ENCODE measurements at places on chromosomes 12 and 14.

DNA sequence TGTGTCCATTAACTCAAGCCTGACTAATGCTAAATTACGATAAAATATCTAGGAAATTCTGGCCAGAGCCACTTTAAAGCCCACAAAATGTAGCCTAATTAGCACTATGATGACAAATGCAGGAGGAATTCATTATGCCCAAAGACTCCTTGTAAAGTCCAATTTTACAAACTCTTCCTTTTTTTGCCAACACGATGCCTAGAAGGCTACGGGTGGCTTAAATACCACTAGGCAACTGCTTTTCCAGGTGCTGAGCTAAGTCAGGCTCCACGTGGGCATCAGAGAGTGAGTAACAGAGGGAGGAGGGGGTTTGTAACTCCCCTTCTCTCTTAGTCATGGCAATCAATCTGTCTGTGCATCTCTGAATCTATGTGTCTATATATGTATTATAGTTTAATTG is 172.4 kb upstream of the NTF3 start:
- no peak for DNase-seq

DNA sequence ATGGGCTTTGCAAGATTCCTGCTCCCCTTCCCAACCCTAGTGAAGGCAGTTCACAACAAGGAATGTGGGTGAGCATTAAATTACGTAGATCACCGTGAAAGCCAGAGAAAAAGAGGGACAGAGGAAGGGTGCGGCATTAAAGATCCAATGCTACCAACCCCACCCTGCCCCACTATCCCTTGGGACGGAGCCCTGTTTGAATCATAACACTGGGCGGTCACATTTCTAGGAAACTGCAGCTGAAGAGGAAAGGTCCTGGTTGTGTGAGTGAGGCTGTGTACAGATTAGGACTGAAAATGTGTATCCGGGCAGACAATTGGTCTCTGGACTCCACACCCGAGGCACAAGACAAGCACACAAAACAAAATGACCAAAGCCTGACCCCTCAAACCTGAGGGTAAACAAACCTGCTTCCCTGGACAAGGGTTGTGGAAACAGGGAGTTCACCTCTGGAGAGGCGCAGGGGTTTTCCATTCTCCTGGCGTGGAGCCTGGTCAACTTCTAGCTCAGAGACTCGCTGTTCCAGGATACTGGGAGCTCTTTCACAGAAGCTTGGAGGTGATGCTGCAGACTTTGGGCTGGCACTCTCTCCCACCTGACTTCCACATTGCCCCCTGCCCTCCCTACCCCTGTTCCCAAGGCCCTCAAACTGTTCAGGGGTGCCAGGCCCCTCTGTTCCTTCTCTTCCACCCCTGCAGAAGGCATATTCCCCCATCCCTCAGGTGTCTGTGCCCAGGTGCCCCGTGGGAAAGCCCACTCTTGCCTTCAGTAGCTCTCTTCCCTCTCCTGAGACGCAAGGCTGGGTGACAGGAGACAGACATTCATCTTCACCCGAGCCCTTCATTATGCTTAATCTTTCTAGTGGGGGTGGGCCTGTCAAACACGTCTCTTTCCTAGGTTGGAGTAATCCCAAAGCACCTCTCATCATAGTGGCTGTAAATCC is 16.5 kb downstream of the NINJ2 start:
- no peak for DNase-seq

DNA sequence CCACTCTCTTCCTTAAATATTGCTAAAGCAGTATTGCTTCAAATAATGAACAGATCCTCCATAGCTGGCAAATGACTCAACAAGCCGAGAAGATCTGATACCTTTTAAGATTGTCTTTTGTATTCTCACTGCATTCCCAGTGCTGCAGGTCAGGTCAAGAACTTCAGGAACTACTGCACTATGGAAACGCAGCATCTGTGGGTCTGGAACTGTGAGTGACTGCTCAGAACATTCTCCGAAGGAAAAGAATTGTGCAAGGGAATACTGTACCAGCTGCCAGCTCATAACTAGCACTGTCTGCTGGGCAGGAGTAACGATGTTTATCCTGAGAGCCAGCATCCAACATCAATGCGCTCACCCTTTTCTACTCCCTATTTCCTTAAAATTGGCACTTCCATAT is 348.0 kb upstream of the SOX5 start:
- no peak for DNase-seq

DNA sequence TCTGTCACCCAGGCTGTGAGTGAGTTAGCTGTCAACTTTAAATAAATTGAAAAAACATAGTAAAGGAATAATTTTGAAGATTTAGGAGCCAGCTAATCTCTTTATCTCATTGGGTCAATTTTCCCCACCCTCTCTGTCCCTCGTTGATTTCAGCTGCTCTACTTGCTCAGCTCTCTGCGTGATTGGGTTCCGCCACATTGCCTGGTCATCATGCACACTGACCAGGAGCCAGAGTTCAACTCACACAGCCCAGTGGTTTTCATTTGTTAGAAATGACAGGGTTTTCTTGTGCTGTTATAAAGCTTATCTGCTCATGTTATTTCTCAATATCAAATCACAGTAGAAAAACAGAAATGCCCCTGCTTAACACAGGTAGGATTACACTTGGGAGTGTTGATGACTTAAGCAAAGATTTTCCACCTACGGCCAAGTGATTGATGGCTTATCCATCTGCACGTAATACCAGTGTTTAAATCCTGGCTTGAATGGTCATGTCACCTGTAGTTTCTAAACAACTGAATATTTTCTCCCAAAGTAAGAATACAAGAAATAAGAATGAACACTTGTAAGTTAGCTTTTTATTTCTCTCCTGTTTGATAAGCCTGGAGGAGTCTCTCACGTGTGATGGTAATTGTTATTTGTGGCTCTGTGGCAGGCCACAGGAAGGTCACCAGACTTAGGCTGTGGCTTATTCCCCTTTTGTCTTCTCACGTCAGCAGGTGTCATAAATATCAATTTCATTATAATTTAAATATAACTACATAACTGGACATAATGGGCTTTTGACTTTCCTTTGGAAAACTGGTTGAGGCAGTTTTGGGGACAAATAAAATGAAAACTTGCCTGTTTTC is 367.2 kb upstream of the DDHD1 start:
- no peak for DNase-seq

DNA sequence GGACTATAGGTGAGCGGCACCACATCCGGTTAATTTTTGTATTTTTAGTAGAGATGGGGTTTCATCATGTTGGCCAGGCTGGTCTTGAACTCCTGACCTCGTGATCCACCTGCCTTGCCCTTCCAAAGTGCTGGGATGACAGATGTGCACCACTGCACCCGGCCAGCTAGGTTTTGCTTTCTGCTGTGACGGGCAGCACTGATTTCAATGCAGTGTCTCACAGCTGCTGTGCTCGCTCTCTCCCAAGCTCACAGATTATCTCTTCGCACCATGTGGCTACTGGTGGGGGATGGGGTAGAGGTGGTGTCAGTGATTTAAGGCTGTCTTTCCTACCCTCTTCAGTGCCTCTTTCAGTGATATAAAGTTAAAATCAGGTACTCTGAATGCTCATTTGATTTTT is 909.1 kb downstream of the TRHDE start:
- DNase-seq: no peak

DNA sequence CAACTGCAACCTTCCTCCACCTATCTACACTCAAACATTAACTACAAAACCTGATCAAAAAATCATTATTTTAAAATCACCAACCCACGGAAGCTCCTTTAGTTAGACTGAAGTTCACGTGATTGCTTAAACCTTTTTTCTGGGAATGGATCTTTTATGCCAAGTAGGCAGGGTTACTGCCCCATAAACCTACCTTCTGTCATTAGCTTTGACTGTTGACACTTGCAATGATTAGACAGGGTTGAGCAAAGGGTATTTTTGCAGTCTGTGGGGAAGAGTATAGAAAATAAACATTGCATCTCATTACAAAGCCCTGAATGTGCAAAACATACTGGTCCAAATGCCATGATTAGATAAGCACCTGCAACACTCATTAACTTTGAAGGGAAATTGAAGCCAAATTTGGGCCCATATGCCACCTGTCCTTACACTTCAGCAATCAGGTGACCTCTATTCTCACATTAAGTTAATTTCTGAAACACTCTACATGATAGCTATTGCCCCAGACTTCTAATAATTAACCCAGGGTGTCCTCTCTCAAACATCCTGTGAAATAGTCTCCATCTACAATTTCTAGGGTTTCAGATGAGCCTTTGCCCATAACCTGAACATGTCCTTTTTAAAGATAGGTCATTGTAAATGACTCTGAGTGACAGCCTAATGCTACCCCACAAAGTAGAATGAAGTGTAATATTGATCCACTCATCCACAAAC is 156.0 kb upstream of the PLEKHG7 start:
- no peak for DNase-seq

GRCh38 chr12:75011120-75011519 is 198.5 kb downstream of the KCNC2 start:
- no peak for DNase-seq

DNA sequence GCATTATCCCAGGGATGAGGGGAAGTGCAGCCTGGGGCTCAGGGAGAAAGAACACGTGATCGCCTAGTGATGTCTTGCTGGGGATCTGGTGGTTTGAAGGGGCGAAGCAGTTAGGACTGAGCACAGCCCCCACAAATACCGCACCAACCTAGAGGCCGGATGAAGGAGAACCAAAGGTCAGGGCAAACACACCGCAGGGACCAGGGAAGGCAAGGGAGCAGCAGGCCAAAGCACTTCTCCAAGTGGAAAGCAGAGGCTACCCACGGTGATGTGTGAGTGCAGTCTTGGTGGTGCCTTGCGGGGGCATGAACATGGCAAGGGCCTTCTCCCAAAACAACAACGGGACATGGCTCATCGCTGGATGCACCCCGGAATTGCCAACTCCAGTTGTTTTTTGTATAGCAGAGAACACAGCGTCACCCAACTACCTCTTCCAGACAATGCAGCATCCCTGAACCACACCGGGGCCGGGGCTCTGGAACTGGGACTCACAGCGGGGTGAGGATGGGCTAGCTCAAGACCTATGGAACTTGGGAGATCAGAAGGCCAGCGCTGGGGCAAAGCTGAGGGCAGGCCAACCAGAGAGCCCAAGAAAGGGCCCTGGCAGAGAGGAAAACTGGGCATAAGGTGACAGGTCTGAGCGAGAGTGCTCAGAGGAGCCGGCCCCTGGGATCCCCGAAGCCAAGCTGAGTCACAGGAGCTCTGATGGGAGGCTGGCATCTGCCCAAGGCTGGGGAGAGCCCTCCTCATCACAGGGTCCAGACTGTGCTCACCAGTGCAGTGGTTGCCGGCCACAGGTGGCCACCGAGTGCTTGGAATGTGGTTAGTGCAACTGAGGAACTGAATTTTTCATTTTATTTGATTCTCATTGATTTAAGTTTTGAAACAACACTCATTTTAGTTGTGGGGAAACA is 11.1 kb downstream of the GALNT16 start:
- DNase-seq: no peak

GRCh38 chr12:13374793-13375192 is 178.3 kb downstream of the EMP1 start:
- peak; percentile 8 for DNase-seq

DNA sequence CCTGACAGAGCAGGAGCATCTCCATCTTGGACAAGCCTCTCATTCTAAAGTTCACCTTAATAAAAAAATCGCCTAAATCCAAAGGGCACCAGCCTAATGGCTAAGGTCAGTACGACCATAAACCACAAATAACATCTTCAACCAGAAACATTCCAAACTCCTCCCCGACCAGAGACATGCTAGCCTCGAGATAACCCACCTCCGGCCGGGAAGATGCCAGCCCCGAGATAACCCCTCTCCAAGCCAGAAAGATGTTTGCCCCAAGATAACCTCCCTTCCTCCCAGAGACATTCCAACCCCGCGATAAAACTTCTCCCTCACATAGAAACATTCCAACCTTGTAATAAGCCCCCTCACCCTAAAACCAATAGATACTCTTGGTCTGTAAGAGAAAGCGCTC is 86.8 kb upstream of the PKP2 start:
- DNase-seq: no peak

DNA sequence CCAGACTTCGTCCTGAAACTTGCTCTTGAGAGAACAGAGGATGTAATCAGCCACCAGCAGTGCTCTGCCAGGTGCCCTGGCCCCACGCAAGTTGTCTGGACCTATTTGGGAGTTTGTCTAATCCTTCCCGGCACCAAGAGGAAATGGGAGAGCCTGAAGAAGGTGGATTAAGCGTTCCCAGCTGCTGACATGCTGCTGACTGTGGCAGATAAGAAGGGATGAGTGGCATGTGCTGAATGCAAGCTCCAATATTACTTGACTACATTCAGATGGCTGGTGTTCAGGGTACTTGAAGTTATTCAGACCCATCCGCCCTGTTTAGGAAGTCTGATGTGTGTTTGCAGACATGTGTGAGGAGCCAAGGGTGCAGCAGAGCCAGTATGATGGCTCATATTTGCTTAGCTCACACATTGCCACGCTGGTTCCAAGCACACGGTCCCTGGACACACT is 440.6 kb upstream of the CCDC196 start:
- no peak for DNase-seq

DNA sequence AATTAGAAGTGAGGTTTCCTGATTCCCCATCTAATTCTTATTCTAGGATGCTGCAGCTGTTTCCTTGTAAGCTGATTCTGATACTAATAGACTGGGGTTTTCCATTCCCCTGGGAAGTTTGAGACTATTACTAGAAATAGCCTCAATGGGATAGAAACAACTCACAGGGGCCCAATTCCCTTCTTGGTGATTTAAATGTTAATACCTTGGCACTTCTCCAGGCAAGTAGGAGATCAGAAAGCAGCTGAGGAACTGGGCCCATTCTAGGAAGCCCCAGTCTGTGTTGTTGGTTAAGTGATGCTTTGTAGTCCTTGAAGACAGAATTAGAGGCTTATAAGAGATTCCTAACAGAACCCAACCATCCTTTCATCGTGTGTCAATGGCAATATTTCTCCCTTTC is 407.0 kb upstream of the SEL1L start:
- no peak for DNase-seq

- no peak for DNase-seq
These were observed 3.7 kb downstream of the SELPLG start for GRCh38 chr12:108629824-108630476.

DNA sequence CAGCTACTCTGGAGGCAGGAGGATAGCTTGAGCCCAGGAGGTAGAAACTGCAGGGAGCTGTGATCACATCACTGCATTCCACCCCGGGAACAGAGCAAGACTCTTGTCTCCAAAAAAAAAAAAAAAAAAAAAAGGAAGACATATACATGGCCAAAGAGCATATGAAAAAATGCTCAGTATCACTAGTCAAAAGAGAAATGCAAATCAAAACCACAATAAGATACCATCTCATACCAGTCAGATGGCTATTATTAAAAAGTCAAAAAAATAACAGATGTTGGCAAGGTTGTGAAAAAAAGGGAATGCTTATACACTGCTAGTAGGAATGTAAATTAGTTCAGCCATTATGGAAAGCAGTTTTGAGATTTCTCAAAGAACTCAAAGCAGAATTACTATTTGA is 174.8 kb upstream of the ATF7IP start:
- no peak for DNase-seq

DNA sequence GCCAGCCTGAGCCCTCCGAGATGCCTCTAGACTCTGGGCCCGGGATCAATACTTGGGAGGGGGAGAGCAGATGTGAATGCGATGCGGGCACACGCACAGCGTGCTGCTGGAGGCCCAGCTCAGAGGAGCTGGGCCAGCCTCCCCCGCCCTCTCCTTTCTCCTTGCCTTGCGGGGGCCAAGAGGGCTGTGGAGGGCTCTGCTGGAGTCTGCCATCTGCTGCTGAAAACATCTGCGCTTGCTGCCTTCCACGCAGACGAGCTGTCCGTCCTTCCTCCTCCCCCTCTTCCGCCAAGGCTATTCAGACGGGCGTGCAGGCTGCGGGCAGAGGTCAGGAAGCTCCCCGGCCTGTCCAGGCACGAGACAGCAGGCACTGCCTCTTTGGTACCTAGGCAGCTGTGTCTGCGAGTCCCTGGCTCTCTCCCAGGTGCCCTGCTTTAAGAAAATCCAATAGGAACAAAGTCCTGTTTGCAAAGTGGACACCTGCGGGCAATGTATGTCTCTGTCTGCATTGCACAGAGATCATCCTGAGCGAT is 75.2 kb downstream of the SPRING1 start:
- peak; percentile 57 for DNase-seq

Measured in H9 (cell line).